ENCODE measurements at places on chromosomes 7 and 10.

- no peak for DNase-seq
Observed at GRCh38 chr10:132465193-132465888, 68.3 kb downstream of the PWWP2B start.

GRCh38 chr7:29956487-29956836 is 33.1 kb downstream of the SCRN1 start:
- no peak for DNase-seq

DNA sequence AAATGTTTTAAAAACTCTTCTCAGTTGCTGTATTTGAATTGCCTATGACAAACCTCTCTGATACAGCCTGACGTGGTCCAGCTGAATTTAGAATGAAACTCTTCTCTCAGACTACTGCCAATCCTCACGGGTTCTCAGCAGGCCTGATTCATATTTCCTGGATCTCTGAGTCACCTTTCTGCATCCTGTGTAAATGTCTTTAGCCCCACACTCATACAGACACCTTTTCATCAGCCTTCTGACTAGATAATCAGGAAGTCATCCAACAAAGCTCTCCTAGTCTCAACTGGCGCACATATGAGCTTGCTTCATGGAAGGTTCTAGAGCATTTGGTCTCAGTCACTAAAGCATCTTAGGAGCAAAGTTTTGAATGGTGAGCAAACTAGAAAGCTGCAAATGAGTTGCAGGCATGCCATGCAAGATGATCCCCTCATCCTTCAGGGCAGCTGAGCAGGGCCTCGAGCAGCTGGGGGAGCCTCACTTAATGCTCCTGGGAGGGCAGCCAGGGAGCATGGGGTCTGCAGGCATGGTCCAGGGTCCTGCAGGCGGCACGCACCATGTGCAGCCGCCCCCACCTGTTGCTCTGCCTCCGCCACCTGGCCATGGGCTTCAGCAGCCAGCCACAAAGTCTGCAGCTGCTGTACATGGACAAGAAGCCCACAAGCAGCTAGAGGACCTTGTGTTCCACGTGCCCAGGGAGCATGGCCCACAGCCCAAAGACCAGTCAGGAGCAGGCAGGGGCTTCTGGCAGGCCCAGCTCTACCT is 182.8 kb downstream of the ARHGAP12 start:
- no peak for DNase-seq

- DNase-seq: no peak
Observed at GRCh38 chr10:131346456-131346855, 34.9 kb upstream of the TCERG1L start.

DNA sequence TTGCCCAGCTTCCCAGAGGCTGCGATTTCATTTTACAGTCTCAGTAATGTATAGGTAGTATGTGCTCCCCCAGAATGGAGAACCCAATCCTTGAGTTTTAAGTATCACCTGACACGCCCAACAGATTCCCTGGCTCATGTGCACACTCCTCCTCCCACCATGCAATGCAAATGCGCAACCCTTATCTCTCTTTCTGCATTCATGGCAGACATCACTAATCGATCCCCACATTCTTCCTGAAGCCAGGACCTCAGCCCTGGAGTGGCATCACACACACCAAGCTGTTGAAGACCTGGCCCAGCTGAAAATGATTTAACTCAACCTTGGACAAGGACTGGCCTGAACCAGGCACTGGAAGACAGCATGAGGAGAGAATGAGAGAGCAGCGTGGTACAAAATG is 68.4 kb downstream of the ZRANB1 start:
- no peak for DNase-seq

GRCh38 chr7:88309819-88310218 is 3.1 kb upstream of the STEAP4 start:
- DNase-seq: no peak

- no peak for DNase-seq
Observed at GRCh38 chr7:8003077-8003476, 34.5 kb downstream of the GLCCI1 start.

- no peak for DNase-seq
Observed at GRCh38 chr7:92823042-92823441, 13.3 kb downstream of the CDK6 start.

GRCh38 chr10:23912884-23913404 is 296.0 kb upstream of the KIAA1217 start:
- no peak for DNase-seq

DNA sequence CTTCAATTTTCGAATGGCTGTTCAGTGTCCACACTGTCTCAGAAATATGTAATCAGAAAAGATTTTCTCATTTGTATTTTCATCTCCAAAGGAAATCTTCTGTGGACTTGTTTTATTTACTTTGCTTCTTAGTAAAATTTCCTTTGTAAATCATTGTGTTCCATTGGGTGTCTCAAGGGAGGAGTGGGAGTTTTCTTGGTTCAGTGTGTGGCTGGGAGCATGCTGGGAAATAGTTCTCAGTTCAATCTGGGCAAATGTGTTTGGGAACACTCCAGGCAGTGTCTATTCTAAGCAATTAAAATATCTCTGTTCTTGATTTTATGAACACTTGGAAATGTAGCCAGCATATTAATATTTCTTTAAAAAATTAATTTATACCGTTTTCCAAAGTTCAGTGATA is 1019.8 kb downstream of the CNTNAP2 start:
- DNase-seq: no peak

DNA sequence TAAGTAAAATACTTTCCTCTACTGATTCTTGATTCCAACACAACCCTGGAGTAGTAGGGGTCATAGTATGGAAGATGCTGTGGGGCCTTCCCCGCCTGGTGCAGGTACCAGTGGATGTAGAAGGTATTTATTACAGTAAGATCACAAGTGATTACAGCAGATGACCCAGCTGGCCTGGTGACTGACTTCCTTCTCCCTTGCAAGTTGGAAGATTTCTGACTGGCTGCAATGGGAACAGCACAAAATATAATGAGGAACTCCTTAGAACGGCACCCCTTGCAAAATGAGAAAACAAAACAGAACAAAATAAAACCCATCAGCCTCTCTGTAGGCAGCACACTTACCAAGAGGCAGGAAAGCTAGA is 61.7 kb upstream of the TARP start:
- DNase-seq: no peak

DNA sequence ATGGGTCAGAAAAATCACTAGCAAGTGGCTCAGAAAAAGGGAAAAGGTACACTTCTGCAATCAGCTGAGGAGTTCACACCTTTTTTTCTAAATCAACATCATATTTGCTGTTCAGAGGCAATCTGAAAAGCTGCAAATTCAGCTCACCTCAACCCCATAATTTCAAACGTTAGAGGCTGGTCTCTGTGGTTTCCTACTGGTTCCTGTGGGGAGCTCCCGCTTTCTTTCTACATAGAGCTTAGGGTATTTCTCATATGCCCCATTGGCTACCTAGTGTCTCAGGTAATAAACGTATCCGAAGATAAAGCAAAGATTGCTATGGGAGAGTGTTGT is 5.2 kb upstream of the ZNF22 start:
- no peak for DNase-seq

GRCh38 chr7:2249744-2250323 is 7.8 kb downstream of the NUDT1 start:
- no peak for DNase-seq
